ENCODE measurements at places on chromosomes 6 and 20.

DNA sequence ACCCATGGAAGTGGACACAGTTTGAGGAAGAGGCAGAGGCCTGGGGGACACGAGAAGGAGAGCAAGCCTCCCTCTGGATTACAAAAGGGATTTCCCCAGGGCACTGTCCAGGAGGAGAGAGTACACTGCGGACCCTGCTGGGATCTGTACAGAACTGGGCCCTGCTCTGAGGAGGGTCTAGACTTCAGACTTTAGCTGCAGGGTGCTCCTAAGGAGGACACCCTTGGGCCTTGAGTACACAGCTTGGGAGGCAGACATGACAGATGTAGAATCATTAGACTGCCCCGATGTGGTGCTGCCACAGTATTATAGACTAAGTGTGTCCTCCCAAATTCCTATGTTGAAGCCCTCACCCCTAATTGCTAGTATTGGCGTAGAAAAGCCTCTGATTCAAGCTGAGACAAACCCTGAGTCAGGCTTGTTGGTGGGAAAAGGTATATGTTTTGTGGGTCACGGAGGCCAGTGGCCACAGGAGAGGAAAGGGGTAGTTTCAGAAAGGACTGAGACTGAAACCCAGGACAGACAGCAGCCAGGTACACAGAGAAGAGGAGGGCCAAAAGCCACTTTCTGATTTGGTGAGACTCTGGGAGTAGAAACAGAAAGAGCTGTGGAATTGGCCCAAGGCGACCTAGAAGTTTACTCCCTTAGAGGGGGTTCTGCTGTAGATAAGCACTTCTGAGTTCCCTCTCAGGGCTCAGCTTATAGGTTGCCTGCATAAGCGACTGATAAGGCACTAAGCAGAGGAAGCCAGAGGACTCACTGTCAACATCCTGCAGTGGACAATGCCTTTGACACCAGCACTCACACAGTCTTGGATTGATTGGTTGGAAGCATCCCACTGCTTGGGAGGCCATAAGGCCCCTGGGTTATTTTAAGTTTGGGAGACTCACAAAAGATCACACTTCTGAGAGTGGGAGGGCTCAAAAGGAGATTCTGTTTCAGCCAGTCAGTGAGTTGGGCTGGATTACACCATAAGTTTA, 16.5 kb upstream of the SH3BGRL2 start:
- no peak for DNase-seq

DNA sequence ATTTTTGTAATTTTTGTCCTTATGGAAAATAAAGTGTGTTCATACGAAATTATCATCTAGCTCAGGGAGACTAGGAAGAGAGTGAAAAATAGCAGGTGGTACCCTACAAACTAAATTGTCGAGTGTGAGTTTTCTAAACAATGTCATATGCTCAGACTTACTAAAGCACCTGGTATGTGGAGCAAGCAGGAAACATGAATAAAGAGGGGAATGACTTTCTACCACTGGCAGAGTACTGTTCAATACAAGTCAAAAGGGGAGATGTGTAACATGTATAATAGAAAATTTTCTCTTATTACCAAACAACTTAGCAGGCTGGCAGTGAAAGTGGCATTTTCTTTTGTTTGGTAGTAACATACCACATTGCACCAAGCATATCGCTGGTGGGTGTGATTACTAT, 36.1 kb downstream of the CTNNBL1 start:
- DNase-seq, result no peak

DNA sequence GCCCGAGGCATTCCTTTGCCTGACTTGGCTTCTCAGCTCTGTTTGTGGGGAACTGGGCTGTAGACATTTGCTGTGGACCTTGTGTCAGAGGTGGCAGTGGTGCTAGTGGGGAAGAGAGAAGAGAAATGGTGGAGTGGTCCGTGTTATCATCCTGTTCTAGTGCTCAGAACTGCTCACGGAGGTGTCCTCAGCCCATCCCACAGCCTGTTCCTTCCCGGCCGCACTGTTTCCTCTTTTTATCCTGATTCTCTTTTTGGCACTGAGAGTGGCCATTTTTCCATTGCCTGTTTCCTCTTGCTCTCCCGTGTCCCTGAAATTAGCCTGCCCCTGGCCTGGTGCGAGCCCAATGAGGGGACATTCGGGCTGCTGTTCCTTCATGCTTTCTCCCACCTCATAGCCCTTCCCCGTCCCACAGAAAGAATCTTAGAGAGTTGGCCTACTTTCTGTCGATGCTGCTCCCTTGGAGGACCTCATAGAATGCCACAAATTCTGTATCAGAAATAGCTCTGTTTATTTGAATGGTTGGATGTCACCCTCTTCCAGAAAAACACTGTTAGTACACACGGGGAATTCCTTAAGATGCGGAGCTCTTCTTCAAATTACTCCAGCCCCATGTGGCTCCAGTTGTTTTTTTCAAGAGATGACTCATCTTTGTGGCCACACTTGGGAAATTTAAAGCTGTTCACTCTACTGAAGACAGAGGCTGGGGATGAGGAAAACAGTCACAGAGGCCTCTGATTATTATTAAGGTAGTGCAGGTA, 26.1 kb downstream of the FARS2 start:
- DNase-seq, result no peak

DNA sequence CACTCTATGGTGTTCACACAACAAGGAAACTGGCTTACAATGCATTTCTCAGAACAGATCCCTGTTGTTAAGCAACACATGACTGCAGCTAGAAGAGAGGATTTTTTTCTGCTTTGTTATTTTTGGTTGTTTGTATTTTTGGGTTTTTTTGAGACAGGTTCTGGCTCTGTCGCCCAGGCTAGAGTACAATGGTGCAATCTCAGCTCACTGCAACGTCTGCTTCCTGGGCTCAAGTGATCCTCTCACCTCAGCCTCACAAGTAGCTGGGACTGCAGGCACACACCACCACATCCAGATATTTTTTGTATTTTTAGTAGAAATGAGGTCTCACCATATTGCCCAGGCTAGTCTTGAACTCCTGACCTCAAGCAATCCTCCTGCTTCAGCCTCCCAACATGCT, 12.7 kb downstream of the CD24 start:
- DNase-seq, result no peak

DNA sequence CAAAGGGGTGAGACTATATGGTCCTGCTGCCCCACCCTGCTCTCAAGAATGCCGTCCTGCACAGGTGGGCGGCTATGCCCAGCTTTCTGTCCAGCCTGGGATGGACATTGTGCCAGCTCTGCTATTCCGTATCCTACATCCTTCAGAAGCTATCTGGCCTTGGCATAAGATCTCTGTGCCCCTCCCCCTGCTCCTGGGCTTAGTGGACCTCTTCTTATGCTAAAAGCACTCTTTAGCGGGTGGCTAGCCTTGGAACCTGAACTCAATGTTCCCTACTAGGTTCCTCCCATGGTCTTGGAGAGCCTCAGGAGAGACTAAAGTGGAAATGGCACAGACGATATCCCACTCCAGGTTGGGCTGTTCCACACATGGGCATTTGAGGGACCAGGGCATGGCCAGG, 22.5 kb downstream of the SCUBE3 start:
- DNase-seq, result no peak

GRCh38 chr20:16759181-16759563, 11.0 kb downstream of the OTOR start:
- DNase-seq, result no peak

DNA sequence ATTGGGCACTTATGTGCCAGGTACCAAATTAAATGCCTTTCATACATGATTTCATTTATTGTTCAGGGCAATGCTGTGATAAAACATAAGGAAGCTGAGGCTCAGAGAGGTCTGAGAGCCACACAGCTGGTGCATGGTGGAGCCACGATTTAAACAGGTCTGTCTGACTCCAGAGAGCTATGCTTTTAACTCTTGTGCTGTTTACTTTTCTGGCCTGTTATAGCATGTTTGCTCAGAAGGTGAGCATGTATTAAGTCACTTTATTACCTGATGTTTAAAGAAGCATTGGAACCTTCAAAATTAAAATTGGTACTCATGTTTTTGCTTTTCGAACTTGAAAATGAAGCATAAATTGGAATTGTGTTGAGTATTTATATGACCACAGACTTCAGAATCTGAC, 26.8 kb downstream of the MCM8 start:
- no peak for DNase-seq

DNA sequence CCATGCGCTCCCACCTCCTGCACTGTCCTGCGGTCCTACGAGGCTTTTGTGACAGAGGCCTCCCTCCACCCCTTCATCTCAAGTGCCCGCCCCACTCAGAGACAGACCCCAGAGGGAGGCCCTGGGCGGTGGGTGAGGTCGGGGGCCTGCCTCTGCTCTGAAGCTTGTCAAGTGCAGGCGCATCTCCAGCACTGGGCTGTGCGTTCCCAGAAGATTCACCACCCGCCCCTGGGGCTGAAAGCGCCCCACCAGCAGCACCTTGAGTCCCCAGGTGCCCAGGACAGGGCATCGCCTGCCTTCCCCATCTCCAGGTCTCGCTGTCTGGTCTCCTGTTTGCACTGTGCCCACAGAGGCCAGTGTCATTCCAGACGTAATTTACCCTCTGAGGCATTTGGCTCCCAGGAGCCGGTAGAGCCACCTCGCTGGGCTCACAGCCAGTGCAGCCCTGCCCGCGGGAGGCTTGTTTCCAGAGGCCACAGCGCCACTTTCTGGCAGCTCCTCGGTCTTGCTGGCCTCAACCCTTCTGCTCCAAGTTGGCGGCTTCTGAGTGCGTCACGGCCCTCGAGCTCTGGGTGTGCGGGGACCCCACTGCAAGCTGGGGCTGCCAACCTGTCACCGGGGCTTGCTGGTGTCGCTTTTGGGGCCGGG, 191.1 kb downstream of the TAF4 start:
- DNase-seq, result peak; percentile 41

DNA sequence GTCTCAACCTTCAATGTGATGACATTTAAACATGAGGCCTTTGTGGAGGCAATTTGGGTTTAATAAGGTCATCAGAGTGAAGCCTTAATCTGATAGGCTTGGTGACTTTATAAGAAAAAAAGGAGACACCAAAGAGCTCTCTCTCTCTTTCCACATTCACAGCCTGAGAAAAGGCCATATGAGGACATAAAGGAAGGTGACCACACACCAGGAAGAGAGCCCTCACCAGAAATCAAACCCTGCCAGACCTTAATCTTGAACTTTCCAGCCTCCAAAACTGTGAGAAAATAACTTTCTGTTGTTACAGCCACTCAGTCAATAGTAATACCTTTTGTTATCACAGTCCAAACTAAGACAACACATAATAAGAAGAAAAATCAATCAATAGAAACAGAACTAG, 47.7 kb downstream of the COL12A1 start:
- no peak for DNase-seq

- no peak for DNase-seq
Measured at GRCh38 chr6:23370051-23370450, 756.0 kb upstream of the NRSN1 start.

- no peak for DNase-seq
Measured at GRCh38 chr20:10758446-10758845, 84.6 kb upstream of the JAG1 start.

DNA sequence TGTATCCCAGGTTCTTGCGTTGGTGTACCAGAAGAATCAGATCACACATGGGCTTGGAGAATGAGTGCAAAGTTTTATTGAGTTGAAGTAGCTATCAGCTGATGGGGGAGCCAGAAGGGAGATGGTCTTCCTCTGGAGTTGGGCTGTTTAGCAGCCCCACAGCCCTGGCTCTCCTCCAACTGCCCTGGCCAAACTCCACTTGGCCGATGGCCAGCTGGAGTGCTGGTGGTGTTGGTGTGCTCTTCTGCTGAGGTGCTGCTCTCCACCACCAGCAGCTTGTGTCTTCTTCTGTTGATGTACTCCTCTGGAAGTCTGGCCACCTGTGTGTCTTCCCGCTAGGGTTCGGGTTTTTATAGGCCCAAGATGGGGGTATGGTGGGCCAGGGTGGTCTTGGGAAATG, 172.8 kb downstream of the TINAG start:
- DNase-seq, result no peak

DNA sequence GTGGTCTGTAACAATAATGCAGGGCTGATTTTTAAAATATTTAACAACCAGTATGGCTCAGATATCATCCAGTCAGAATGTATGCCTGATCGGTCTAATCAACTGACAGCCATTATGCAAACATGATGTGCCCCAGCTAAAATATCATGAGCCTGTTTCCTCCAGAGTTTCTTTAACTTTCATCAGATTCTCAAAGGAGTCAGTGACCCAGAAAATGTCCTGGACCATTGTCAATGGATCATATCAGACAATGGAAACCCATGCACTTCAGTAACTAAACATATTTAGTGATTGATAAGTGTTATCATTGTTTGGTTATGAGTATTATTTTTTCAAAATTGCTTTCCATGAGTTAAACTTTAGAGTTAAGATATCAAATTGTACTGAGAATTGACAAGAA, 173.5 kb downstream of the LMBRD1 start:
- no peak for DNase-seq

- no peak for DNase-seq
Measured at GRCh38 chr6:157516319-157517026, 135.5 kb downstream of the ZDHHC14 start.

GRCh38 chr6:165835410-165835851, 172.4 kb upstream of the PDE10A start:
- peak; percentile 40 for DNase-seq

DNA sequence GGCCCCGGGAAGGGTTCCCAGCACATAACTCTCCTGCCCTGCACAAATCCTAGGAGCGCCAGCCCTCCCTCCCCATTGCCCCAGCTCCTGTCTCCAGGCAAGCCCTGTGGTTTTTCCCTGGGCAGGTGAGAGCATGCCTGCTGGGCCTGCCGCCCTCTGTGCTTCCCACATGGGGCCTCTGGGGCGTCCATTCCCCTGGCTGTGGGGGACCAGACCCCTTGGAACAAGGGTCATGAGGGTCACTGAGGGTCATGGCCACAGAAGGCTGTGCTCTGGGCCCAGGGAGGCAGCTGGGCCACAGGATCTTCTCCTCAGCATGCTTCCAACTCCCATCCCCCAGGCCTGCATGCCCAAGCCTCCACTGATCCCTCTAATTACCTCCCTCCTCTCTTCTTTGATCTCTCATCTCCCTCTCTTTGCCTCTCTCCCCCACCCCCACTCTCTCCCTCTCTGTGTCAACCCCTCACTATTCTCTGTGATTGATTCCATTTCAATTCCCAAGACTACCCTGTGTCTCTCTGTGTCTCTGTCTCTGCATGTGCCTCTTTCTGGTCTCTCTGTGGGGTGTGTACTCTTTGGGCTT, 6.1 kb downstream of the MDFI start:
- DNase-seq, result no peak

GRCh38 chr20:63005365-63005861, 1.4 kb downstream of the BHLHE23 start:
- DNase-seq, result no peak

DNA sequence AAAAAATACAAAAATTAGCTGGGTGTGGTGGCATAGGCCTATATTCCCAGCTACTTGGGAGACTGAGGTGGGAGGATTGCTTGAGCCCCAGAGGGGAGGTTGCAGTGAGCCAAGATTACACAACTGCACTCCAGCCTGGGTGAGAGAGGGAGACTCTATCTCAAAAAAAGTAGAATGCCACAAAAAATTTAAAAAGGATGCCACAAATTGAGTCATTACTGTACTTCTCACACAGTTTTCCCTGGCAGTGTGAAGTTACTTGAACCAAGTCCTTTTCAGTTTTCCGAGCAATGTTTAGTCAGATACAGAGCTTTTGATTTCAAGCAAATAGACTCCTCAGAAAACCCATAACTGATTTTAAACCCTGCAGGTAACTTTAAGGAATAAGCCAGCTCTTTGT, 53.3 kb downstream of the TNFRSF21 start:
- no peak for DNase-seq

GRCh38 chr6:136791296-136792094, 782 bp downstream of the MAP3K5 start:
- no peak for DNase-seq

- no peak for DNase-seq
Measured at GRCh38 chr6:127547215-127547614, 28.1 kb upstream of the MTCL3 start.

- no peak for DNase-seq
Measured at GRCh38 chr6:105680131-105680530, 277.2 kb upstream of the PREP start.

Measured in NCI-H1092 (cell line).